ENCODE measurements at places on chromosomes 4 and X.
A peak's percentile ranks its signal among the peaks of the same experiment; 100 is the strongest.

GRCh38 chr4:38499101-38499500 lies 164.9 kb upstream of the KLF3 start:
- DNase-seq, result no peak

GRCh38 chrX:85111347-85111746 lies 107.7 kb downstream of the APOOL start:
- no peak for DNase-seq

- DNase-seq, result no peak
These were observed 5.1 kb downstream of the DTHD1 start for GRCh38 chr4:36286481-36286871.

DNA sequence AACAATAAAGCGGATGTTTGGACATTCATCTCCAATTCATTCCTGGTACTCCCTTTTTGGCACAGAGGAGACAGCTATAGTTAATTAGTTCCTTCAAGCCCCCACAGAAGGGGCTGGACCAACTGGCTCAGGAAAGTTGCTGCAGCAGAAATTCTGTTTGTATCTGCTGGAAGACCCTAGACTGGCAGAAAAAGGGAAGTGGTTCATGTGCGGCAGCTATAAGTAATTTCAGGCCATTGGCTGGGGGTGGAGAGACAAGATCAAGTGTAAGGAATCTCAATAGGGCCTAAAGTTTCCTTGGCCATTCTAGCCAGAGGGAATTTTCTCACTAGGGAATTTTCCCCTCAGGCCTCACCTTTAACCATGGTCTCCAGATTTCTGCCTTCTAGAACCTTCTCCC lies 89.9 kb upstream of the DHX15 start:
- no peak for DNase-seq

- no peak for DNase-seq
These were observed 15.3 kb downstream of the HAND2 start for GRCh38 chr4:173514641-173515217.

- DNase-seq, result no peak
These were observed 303.5 kb upstream of the GALNT7 start for GRCh38 chr4:172865103-172865502.

- no peak for DNase-seq
These were observed 12.8 kb upstream of the PPM1K start for GRCh38 chr4:88297212-88297516.

- no peak for DNase-seq
These were observed 191.1 kb downstream of the RAPGEF2 start for GRCh38 chr4:159293811-159294515.

DNA sequence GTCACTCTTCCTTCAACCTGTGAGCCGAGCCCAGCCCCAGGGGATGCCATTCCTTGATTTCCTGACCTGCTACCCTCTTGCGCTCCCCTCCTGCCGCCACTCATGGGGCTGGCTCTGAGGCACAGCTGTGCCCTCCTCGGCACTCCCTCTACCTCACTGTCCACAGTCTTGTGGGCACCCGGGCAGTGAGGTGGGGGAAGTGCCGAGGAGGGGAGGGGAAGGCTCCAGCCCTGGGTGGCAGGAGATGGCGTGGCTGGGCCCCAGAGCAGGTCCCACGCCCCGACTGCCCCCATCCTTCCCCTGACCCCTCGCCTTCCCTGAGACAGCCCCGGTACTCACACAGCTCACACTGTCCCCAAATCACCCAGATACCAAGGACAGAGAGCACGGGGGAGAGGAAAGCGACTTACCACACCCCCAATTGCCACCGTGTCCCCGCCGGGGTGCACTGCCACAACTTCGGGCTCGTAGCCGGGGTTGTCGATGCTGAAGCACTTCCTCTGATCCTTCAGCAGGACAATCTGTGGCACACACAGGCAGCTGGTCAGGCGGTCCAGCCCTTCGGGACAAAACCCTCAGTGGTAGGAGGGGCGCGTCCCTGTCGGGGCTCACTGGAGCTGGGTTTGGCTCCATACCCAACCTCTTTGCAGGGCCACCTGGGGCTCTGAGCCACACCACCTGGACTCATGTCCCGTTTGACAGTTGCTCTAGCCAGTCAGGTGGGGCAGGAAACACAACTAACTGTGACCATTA lies 37.9 kb downstream of the WDR1 start:
- no peak for DNase-seq

GRCh38 chrX:103688946-103689345 lies 2.4 kb upstream of the MORF4L2 start:
- DNase-seq, result no peak

DNA sequence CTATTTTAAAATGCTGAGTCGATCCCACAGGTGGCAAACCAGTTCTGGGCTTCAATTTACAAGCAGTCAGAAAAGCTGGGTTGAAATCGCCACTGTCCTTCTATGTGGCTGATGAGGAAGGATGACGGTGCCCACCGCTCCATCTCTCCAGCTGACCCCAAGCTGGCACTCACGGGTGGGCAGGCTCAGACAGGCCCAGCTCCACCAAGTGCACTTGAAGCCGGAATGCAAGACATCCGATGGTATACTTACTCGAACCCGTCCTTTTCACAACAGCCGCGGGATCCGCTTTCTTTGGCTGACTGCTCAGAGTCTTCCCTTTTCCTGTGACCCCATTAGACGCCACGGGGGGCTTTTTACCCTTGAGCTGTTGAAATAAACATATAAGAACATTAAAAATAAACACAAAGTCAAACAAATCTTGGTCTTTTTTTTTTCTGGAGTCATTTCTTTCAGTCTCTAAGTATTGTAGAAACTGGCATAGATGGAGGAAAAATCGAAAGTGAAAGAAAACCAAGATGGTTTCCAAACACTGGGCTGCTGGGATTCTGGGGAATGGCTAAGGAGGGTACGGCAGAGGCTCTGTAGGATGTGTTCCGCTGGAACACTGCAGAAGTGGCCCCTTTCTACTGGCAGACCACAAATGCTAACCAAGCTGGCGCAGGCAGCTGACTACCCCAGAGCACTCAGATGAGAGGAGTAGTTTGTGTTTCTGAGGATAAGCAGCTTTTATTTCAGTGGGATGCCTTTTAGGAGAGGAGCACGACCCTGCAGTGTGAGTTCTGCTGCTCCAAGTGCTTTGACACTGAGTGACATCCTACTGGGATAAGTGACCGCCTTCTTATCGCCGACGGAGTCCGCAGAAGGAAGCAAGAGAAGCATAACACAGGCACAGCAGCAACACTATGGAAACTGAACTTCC lies 160.9 kb downstream of the AFAP1 start:
- DNase-seq, result no peak

- no peak for DNase-seq
These were observed 76.8 kb downstream of the RTL5 start for GRCh38 chrX:72054779-72055489.

- DNase-seq, result no peak
These were observed 35.6 kb downstream of the INTS6L start for GRCh38 chrX:135556055-135556454.

- DNase-seq, result no peak
These were observed 186.9 kb downstream of the LRBA start for GRCh38 chr4:150828159-150828558.

GRCh38 chr4:77802402-77802801 lies 16.8 kb downstream of the CNOT6L start:
- DNase-seq, result no peak

DNA sequence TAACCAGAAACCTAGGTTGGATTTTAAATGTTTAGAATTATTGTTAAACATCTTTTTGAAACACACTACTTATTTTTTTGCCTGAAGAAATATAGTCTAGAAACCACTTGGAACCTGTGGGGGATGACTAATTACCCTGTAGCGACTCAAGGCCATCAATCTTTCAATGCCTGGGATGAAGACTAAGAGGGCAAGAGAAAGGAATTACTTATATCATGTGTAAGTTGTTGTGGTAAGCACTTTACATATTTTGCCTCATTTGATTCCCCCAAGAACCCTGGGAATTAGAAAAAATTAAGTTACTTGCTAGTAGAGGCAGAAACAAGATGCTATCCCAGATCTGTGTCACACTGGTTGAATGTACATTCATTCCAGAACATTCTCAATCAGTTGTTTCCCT lies 170.9 kb upstream of the GRIA3 start:
- DNase-seq, result no peak

DNA sequence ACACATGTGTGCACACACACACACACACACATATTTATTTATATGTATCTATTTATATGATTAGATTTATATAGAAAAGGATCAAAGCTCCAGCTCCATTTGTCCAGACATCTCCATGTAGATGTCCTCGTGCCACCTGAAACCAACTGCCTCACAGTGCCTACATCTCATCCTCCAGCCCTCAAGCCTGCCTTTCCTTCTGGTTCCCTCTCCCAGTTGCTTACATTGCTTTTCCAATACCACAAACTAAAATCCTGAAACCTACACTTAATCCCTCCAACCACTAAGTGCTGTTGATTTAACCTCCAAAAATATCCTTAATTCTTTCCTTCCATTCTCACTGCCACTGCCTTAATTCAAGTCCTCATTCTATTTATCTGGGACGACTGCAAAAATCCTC lies 51.4 kb downstream of the STBD1 start:
- DNase-seq, result no peak

DNA sequence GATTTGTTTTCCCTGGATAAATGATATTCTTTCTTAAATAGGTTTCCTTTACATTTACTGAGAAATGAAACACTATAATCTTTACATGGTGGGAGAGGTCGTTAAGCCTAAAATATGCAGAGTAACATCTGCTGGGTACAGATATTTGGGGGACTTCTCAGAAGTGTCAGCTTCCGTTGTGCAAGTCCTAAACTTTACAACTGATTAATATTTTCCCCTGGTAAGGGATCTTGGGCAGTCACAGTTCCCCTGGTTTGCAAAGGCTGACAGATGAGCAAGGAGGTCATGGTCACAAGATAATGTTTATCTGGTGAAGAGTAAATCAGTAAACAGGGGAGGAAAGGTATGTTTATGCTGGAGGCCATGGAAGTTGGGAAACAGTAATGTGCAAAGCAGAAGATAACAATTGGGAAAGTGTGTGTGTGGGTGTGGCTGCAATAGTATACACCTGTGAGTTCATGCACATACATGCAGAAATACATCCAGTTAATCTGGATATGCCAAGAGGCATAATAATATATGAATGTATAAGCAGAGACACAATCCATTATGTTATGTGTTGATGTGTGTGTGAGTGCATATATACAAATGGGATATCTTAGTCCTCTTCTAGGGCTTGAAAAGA lies 508.2 kb upstream of the FAM241A start:
- DNase-seq, result no peak

DNA sequence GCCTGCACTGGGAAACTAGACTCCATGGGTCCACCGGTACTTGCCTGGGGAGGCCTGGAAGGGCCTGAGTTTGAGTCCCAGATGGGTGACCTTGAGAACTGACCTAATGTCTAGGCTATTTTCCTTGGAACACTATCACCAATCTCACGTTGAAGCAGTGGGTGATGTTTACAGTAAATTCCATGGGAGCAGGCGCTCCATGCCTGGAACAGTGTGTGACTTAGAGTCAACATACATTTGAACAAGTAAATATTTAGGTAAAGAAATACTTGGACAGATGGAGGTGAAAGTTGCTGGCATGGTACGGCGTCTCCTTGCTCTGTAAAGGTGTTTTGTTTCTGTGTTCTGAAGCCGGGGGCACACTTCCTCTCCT lies 47.5 kb downstream of the TBC1D14 start:
- DNase-seq, result no peak

GRCh38 chr4:54614149-54614548 lies 43.6 kb upstream of the KIT start:
- no peak for DNase-seq

GRCh38 chrX:51332188-51332942 lies at the start of gene NUDT10:
NUDT10 (plus strand) TSS chrX:51332822; CDS start chrX:51332966, 144 bp downstream.
- DNase-seq, result no peak

DNA sequence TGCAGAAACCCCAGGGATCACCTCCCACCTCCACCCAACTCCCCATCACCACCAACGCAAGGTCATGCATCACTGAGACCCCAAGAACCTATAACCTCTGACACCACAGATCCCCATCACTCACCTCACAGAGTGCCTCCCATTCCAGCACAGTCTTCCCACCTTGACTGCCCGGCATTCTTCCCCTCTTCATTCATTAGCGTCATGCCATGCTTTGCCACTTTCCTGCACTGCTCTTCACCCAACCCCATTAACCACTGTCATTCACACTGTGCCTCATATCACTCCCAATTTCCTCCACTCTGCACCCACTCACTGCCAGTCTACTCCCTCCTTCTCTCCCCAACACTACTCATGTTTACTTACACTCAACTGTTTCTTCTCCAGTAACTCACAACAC lies 30.6 kb downstream of the ZNF182 start:
- DNase-seq, result no peak

DNA sequence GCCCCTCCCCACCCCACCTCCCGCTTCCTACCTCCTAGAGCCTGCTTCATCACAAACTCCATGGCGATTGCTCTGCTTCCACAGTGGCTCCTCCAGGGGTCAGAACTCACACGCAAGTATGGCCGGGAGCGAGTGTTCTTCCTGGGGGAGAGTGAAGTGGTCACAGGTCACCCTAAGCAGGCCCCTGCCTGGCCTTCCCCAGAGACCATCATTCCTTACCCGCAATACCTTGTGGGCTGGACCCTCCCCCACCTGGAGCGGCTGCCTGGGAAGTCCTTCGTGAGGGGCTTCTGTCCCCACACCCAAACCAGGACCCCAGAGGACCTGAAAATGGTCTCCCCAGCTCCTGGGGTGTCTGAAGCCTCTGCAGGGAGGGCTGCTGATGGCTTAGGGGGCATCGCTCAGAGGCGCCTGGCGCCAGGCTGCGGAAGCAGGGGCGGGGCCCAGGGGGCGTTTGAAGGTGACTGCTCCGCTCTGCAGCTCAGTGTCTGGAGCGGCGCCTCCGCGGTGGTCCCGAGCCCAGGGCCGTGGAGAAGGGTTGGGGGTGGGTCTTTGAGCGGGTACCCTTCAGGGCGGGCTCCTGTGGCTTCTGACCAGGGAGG lies 1.4 kb downstream of the CPLX1 start:
- no peak for DNase-seq

GRCh38 chrX:43592597-43592996 lies 63.5 kb upstream of the MAOA start:
- DNase-seq, result no peak

GRCh38 chr4:61443813-61444510 lies 243.8 kb downstream of the ADGRL3 start:
- DNase-seq, result peak; percentile 28
